ENCODE measurements at places on chromosomes 11 and 22. TPM values are rescaled to one million over a fixed set of nuclear protein-coding genes. Genes with fewer than 3 reads are reported as not detected.

GAS2 gene
- 1.2 TPM for total RNA-seq

OR5J2 gene
- total RNA-seq: not detected

ELFN2 gene
- total RNA-seq: 0.47 TPM

PATE2 gene
- 0.09 TPM for total RNA-seq

C22orf31 gene
- total RNA-seq: not detected

TLCD5 gene
- 4.9 TPM for total RNA-seq

BATF2 gene
- total RNA-seq: 0.75 TPM

PARVG gene
- under 0.01 TPM for total RNA-seq

POTEH gene
- not detected for total RNA-seq

CDK2AP2 gene
- total RNA-seq: 13.1 TPM

TRIM6 gene
- total RNA-seq: 0.81 TPM

SYT8 gene
- total RNA-seq: 0.09 TPM

RELT gene
- total RNA-seq: 6.9 TPM

PIWIL4 gene
- total RNA-seq: 0.18 TPM

ABTB2 gene
- total RNA-seq: 3.7 TPM

MOGAT2 gene
- not detected for total RNA-seq

PAK1 gene
- total RNA-seq: 6.3 TPM

AQP11 gene
- total RNA-seq: 0.47 TPM

C2CD2L gene
- 1.8 TPM for total RNA-seq

OR52M1 gene
- total RNA-seq: not detected

HTR3B gene
- not detected for total RNA-seq

AIFM3 gene
- total RNA-seq: 0.47 TPM

MLC1 gene
- 0.09 TPM for total RNA-seq

SMTNL1 gene
- total RNA-seq: not detected

PHETA2 gene
- 22.4 TPM for total RNA-seq

MS4A13 gene
- total RNA-seq: not detected

FGF19 gene
- total RNA-seq: not detected

SYT9 gene
- total RNA-seq: 0.27 TPM

TBX10 gene
- not detected for total RNA-seq

All from endothelial cell of coronary artery (primary cell).